Cardiac fibroblast (primary cell): ENCODE measurements at places on chromosomes 11 and 22.
A peak's percentile ranks its signal among the peaks of the same experiment; 100 is the strongest.

DNA sequence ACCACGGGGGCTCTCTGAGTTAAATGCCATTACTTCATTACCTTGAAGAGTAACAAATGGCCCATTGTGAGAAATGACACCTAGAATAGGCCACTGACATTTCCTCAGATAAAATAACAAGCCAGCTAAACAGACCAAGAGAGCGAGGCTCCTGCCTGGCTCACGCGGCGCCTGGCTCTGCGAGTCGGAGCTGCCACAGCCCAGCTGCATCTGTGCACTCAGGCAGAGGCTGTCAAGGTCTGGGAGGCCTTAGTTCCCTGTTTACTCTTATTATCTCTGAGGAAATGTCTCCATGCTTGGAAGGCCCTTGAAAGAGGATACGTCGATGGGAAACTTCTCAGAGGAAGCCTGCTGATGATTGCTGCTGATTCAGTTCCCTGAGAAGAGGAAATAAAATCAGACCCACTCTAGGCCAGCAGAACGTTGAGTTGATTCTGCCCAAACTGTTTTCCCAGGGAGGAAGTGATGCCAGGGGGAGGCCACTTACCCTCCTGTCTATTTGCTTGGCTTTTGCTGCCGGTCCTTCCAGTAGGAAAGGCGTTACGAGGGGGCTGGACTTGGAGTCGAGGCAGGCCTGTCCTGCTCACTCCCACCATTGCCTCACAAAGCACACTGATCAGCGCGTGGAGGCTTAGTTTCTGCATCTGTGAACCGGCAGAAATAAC lies 208.8 kb downstream of the TBC1D22A start:
- peak; percentile 35 for DNase-seq

- no peak for DNase-seq
Measured at GRCh38 chr11:88522624-88523385, 185.3 kb upstream of the CTSC start.

DNA sequence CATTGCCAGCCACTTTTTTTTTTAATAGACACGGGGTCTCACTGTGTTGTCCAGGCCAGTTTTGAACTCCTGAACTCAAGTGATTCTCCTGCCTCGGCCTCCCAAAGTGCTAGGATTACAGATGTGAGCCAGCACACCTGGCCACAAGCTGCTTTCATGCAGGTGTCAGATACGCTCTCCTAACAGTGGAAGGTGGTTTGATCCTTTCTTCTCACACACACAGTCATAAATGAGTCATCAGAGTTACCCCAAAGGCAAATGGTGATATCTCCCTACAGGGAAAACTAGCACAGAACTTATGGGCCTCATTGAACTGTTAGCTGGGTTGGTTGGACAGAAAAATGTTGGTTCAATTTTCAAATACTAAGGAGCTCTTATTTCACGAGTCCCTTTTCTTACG lies 38.2 kb upstream of the UBASH3B start:
- DNase-seq, result no peak

DNA sequence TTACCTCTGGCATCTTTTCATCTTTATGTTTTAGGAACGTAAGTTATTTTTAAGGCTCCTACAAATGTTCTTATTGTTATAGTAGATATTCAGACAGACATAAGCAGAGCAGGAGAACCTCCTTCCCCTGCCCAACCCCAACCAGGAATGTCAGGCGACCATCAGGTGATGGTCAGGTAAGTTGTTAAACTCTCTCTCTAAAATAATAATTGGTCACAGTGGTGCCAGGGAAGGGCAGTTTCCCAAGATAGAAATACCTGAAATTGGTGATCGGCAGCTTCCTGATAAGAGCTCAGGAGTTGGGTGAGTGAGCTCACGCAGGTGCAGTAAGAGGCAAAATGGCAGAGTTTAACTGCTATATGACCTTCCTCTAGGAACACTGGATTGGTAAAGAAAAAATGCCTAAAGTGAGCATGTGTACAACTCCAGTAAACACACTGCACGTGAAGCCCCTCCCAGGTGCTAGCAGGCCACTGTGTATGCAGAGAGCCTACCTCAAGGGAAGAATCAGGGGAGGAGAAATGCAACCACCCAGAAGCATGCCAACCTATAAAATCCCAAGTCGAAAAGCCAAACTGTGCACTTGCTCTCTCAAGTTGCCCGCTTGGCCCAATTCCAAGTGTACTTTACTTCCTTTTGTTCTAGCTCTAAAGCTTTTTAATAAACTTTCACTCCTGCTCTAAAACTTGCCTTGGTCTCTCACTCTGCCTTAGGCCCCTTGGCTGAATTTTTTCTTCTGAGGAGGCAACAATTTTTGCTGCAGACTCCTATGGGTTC lies 273.9 kb downstream of the SBF2 start:
- DNase-seq, result no peak

DNA sequence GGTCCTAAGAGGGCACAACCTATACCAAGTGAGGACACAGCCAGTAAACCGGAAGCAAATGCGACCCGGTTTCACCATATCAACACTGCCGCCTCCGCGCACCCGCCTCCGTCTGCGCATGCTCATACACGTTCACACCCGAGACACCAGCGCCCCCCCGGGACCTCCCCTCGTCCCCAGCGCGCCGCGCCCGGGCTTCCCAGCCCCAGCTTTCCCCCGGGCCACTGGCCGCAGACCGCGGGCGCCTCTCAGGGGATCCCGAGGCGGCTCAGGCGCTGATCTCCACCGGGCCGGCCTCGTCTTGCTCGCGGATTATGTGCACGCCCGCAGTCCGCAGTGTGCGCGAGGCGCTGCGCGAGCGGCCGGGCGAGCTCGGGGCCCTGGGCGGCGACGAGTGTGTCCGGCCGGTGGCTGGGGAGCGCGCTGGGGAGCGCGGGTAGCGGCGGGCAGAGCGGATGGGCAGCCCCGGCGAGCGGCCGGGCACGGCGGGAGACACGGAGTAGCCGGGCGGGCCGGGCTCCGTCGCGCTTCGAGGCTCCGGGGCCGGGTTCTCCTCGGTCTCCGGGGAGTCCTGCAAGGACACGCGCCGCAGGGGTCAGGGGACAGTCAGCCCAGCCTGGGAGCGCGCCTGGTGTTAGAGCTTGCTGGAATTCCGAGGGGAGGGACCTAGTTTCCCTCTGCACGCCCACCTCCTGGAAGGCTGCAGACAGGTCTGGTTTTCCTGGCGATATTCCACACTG lies 2.0 kb downstream of the HEPN1 start:
- DNase-seq, result peak; percentile 77

DNA sequence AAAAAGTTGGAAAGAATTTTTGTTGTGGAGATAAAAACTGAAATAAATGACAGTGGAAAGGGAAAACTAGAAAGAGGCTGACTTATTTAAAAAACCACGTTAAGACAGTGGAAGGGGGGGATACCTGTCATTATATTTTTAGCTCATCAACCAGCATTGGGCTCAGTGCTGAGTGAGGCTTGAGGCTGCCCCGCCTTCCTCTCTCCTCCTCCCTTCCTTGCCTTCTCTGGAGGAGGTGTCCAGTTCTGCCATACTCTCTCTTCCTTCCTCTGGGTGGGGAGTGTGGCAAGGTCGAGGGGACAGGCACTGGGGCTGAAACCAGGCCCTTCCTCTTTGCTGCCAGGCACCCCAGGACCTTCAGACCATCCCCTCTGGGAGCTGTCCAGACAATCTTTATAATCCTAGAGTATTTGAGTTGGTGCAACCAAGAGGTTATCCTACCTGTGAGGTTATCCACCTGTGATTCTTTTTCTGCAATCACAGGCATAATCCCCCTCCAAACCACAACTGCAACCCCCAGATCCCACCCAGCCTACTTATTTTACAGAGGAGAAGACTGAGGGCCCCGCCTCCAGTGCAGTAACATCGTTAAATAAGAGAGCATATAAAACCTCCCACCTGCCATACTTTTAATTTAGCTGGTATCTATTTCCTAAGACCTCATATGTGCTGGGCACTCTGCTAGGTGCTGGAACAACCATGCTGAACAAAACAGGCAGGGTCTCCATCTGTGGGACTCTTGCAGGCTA lies 578.5 kb downstream of the BUD13 start:
- DNase-seq, result no peak

- no peak for DNase-seq
Measured at GRCh38 chr22:46609724-46610201, 10.4 kb upstream of the GRAMD4 start.

DNA sequence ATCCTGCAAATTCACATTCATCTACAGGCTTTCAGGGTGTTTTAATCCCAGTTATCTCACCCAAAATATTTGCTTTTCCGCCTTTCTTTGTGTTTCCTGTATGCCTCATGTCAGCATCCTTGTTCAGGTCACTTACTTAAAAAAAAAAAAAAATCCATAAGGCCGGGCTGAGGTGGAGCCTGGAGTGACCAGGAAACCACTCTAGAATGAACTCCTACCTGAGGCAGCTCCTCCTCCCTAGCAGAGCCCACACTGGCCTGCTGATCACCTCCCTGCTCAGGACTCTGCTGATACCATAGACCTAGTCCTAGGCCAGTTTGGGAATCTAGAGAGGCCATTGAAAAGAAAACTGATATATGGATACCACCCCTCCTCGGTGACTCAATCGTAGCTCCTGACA lies 8.7 kb upstream of the DGAT2 start:
- no peak for DNase-seq

DNA sequence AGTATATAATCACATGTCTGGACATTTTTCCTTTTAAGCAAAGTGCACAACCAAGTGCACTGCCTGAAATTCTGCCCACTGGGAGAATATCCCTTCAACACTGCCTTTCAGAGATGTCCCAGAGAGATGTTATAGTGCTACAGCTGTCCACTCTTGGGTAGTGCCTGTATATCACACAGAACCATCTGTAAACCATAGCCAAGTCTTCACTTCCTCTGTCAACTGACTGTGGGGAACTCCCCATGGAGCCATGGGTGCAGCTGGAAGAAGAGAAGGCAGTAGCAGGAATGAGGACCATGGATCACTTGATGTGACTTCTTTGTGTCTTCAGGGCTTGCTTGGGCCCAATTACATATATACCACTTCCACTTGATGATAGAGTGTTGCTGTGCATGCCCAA lies 44.6 kb upstream of the LIN7C start:
- DNase-seq, result no peak

DNA sequence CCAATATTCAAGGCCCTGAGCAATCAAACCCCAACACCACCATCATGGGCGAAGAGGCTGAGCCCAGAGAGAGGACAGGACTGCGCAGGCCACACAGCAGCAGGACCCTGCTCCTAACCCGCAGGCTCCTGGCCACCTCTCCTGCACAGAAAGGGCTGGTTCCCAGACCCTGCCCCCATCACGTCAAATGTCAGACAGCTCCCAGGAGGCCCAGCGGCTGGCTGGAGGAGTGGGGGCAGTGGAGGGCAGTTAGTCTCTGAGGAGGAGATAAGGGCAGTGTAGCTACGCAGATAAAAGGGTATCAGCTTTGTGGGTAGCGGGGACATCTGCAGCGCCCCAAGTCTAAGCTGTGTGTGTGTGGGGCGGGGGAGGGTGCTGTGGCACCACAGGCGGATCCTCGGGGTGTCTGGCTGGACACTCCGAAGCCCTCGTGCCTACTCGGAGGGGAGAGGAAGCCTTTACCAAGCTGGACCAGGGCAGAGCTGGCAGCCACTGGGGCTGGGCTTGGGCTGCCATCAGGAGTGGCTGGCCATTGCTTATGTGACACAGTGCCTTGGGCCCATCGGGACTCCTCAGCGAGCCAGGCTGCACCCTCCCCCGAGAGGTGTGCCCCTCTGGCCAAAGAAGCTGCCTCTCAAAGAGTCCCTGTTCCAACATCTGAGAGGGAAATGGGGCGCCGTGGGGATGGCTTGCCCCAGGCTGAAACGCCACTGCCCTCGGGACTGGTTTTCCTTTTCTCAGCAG lies 21.5 kb downstream of the FADS3 start:
- peak; percentile 25 for DNase-seq

GRCh38 chr11:106001304-106002012 lies 20.6 kb downstream of the MSANTD4 start:
- DNase-seq, result no peak

GRCh38 chr11:33507967-33508366 lies 192.7 kb downstream of the C11orf91 start:
- DNase-seq, result peak; percentile 82

GRCh38 chr11:64947208-64947814 lies 11.6 kb upstream of the GPHA2 start:
- peak; percentile 44 for DNase-seq

- no peak for DNase-seq
Measured at GRCh38 chr11:48091426-48092102, 111.2 kb downstream of the PTPRJ start.

- no peak for DNase-seq
Measured at GRCh38 chr11:128878455-128878854, 11.4 kb upstream of the KCNJ1 start.

DNA sequence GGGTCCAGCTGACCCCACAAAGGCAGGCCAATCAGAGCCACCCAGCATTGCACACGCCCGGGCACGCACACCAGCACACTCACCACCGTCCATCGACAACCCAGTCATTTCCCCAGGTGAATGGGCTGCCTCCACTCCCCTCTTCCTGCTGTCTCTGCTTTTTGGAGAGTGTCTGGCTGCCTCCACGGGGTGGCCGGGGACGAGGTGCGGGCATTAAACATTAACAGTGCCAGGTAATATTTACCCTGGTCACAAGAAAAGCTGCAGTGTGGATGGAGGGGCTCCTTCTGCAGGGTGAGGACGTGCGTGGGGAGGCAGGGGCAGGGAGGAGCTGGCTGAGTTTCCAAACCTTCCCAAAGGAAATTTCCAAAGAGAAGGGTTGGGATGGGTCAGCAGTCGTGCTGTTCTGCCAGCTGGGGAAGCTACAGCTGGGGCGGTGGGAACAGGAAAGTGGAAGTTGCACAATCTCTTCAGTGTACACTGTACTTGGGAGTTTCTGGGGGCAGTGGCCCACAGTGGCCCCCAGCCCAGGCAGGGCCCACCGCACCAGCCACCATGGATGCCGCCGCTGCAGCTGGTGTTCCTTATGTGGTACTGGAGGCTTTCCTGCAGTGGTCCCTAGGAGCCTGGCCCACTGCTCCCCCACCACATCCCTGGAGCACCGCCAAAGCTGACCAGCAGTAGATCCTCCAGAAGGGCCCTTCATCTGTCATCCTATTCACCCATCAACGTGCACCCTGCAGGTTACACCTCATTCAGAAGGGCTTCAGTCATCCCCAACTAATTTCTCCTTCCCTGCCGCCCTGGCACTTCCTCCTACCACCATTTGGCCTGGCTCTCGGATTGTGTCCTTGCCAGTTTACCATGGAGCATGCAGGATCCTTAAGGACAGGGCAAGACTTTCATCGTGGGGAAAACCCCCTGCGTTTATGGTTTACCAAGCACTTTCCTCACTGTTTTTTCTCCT lies at the start of gene FXYD2:
Gene FXYD2 (minus strand): TSS at position 174 of the 967 bp plus-strand sequence. CDS start 66 bp downstream, at position 108.
- peak; percentile 72 for DNase-seq
